ENCODE measurements at places on chromosomes 12 and 14.

DNA sequence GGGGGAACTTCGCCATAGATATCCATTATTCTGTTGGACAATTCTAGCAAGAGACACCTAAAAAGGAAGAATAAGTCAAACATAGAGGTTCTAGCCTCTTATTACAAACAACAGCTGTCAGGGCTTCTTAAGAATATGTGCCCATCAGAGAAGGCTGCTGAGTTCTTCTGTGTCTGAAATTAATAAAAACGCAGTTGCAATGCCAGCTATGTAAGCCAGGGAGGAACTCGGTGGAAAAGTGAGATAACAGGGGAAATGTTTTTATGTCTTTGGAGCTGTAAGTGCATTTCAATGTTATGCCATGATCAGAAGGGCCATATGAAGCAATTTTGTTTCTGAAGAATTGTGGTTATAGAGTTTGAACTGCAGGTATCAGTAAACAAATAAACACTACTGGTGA is 95.0 kb downstream of the SYT1 start:
- DNase-seq: no peak

DNA sequence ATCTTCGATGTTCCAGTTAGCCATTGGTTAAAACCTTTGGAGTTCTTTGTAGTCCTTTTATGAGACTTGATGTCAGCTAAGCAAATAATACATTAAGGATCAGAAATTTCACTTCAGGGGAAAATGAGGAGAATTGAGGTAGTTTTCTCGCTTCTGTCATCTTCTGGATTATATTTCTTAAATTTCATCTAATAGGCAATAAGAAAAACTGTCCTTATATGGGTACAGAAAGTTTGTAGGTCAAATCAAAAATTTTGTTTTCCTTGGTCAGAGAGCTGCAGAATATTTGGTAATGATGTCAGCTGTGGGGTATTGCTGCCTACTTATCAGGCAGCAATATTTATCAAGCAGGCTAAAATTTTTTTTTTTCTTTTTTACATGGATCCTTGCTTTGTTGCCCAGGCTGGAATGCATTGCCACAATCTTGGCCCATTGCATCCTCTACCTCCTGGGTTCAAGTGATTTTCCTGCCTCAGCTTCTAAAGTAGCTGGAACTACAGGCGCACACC is 37.1 kb downstream of the RIMKLB start:
- DNase-seq: no peak

- DNase-seq: no peak
Observed at GRCh38 chr14:105207460-105207901, 26.4 kb upstream of the NUDT14 start.

DNA sequence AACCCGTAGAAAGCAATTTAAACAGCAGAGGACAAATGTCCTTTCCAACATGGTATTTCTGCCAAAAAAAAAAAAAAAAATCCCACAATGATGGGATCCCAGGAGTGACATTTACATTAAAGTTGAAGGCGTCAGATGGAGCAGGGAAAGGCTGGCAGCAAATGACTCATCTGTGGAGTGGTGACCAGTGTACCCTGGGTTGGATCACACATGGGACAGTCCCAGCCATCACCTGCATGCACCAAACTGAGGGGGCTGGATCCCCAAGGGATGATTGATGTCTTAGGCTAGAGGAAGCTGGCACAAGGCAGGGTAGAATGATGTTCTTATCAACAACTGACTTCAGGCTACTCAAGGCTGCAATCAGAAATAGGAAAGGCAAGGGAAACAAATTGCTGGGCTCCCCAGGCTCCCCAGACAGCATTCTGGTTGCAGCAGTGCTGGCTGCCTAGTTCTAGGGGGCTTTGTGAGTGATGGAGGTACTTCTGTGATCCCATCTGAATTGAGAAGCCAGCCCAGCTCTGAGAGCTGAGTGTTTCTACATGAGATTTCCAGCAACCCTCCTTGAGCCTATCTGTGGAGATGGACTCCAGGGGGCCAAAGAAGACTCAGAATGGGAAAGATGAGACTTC is 117.9 kb downstream of the DPF3 start:
- no peak for DNase-seq

DNA sequence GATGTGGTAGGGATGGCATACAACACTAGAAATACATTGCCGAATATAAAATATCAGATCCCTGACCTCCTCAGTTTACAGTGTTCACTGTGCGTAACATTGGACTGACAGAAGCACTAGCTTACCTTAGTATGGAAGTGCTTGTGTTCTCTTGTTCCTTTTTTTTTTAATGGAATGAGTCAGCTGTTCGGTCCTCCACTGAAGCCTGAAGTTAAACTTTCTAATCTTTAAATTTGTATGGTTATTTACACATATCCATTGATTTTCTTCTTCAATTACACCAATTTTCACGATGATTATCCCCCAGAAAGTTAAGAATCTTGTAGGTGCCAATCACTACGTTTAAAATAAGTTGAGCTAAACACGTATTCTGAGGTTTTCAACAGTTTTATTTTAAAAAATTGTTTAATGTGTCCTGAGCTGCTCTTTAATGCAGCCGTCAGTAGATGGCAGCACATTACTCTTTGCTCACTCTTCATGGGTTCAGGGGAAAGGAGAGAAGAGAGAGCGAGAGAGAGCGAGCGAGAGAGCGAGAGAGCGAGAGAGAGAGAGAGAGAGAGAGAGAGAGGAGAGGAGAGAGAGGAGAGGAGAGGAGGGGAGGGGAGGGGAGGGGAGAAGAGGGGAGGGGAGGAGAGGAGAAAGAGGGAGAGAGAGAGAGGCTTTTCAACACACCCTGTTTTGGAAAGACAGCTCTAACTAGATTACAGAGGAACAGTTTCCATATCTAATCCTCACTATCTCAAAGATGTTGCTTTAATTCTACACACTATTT is 134.7 kb upstream of the SCAF11 start:
- DNase-seq: peak; percentile 85

DNA sequence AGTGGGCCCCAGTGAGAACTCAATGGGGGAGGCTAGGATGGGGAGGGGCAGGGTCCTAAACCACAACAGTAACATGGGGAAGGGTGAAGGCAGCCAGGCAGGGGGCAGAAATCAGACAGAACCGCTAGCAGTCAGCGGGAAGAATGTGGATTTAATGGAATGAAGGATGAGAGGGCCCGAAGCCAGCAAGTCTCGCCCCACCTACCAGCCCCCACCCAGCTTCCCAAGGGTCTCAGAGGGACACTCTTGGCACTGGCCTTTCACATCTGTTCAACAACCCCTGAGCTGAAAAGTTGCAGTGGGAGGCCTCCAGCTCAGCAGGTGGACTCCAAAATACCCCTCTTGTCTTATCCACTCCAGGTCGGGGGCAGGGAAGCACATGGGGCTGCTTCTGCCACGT is 6.5 kb upstream of the SLC6A12 start:
- DNase-seq: no peak

DNA sequence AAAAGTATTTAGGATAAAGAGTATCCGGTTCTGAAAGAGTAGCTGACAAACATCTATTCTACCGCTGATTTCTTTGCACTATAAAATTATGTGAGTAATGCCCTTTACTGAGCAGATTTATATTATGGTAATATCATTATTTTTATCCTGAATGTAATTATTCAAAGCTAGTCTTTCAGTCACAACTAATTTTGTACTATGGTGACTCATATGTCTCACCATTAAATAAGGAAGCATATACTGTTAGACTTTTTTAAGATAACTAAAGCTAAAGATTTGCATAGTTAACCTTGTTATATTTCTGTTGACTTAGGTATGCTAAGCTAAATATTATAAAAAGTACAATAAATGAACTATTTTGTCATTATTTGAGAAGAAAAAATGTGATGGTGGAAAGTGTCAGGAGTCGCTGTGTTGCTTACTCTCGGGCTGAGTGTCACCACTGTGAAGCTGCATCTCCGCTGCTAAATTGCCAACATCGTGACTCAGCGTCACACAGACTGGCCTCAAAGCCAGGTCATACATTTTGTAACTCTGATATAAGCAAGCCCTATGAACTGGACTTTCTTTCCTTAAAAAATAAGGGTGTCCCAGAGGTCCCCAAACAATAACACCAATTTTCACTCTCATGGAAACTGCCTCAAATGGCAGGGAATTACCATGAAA is 69.1 kb upstream of the SSTR1 start:
- no peak for DNase-seq

DNA sequence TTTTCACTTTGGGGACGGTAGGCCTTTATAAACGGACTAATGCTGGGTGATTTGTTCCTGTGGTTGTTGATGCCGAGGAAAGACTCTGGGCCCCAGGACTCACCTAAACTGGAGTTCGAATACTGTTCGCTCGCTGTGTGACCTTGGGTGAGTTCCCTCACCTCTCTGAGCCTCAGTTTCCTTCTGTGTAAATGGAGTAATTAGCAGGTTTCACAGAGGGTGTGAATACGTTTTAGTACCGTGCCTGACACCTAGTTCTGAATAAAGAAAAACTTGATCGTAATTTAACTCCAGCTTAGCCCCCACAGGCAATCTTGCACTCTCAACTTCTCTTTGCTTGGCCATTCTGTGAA is 505 bp downstream of the UBE3B start:
- DNase-seq: no peak

- DNase-seq: no peak
Observed at GRCh38 chr12:44029194-44029593, 193.3 kb downstream of the TMEM117 start.

DNA sequence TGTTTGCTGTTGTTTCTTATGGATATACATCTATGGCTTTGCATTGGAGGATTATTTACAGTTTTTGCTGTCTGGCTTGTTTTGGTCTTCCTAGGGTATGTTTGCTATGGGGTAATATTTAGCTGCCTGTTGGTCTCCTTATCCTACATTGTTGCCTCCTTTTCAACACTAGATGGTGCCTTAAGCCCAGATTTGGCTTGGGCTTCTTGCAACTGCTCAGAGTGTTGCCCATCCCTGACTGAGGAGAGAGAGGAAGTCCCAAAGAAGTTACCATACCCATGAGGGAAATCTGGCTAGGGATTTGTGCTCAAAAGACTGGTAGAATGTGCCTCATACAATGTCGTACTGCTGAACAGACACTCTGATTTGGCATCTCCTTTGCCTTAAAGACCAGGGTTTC is 94.6 kb upstream of the MUCL1 start:
- DNase-seq: no peak

GRCh38 chr14:62301080-62301479 is 538.9 kb downstream of the SNAPC1 start:
- DNase-seq: no peak

DNA sequence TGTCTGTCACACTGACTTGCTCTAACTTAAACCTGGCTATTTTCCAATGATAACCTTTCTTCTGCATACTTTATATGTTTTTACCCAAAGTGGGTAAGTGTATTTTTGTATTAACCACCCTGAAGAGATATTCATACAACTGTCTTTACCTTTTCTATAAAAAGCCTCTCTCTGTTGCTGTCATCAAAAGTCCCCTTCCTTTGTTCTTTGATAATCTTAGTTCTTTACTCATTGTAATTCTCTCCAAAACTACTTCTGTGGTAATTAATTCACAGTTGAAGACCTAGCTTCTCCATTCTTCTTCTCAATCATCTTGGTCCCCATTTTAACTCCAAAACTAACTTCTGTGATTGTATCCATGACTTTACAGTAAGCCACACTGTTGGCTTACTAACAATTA is 479.7 kb upstream of the MGAT4C start:
- DNase-seq: no peak

DNA sequence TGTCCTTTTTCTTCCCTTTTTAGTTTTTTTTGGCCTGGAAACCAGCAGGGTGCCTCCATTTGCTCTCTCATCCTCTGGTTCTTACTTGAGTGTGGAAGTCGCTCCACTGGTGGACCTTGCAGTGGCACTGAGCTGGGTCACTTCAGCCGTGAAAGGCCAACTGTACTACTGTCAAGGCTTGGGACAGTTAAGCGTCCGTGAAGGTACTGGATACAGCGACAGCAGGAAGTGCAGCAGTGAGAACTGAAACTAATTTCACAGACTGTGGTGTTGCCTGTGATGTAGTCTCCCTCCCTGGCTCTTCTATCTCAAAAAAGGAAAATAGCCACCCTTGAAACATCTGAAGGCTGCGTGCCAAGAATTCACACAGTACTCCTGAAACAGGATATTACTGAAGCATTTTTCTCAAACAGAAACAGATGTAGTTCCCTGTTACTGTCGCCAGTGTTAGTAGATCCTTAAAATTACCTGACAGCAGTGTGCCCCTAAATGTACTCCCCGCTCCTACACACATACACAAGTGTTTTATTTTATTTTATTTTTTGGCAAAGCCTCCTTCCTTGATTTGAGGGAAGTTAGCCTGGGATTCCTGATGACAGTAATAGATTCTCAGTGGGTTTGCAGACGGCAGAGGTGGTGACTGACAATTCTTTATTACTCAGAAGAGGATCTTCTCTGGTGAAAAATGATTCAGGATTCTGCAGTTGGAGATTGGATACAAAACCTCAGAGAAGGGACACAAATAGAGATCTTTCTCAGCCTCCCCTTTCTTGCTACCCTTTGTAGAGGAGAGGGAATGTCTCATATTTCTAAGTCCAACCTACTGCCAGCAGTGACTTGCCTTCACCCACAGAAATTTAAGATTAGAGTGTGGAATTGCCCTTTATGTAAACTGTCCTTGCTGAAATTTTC is 4.4 kb downstream of the SUSD6 start:
- peak; percentile 54 for DNase-seq

DNA sequence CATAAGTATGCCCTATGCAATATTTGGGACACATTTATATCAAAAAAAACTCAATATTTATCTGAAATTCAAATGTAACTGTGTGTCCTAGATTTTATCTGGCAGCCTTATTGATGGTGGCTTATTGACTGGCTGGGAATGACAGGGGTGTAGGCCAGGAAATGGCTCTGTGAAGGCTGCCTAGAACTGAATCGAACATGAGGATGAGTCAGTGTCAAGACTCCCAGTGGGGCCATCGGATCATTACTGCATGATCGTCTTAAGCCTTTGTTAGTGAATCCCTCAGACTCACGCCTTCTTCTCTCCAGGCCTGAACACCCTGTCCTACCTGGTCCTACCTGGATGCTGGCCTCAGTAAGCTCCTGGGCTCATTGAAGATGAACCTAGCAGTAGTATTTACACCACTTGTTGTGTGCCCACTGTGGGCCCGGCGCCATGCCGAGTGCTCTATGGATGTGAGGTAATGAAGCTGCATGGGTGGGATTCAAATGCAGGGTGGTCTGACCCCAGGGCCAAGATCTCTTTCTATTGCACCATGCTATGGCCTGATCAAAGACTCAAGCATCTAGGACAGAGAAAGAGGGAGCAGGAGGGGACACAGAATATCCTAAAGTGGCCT is 21.0 kb upstream of the FAIM2 start:
- no peak for DNase-seq

- DNase-seq: no peak
Observed at GRCh38 chr12:94041850-94042249, 106.5 kb upstream of the PLXNC1 start.

Measured in lung (tissue), 17 donors.